ENCODE measurements at places on chromosomes 11 and 22.

DNA sequence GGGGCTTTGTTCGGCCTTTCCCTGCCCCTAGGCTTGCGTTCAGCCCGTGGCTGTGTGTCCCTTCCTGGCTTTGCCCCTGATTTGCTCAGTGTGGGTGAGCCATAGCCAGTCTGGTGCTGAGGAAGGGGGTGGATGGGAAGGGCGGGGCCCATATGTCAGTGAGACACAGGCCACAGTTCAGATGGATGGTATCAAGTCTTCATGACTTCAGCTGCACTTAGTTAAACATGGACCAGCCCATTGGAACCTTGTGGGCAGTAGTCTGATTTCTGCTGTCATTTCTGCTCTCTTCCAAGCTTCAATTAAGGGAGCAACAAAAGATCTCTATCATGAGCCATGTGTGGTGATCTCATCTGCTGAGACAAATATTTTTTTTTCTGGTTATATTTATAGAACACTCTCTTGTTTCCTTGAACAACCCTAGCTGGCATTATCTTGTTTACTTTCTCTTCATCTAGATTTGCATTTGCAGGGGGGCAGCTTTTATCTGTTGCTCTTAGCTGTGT, 21.6 kb upstream of the PEX26 start:
- DNase-seq = peak; percentile 25

DNA sequence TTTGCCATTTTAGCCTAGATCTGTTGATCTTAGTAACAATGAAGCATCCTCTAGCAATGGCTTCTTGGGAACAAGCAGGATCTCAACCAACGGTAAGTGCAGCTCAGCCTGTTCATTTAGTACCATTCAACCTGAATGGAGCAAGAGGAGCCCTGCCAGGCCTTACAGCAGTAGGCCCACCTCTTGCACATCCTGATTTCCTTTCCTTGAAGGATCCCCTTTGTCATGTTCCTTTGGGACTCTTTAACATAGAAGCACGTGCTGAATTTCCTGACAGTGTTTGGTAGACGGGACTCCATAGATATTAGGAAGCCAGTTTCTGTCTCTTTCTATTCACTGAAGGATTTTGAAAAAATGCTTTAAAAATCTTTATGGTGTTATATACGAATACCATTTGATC, 1.5 kb downstream of the PIWIL4 start:
- no peak for DNase-seq

DNA sequence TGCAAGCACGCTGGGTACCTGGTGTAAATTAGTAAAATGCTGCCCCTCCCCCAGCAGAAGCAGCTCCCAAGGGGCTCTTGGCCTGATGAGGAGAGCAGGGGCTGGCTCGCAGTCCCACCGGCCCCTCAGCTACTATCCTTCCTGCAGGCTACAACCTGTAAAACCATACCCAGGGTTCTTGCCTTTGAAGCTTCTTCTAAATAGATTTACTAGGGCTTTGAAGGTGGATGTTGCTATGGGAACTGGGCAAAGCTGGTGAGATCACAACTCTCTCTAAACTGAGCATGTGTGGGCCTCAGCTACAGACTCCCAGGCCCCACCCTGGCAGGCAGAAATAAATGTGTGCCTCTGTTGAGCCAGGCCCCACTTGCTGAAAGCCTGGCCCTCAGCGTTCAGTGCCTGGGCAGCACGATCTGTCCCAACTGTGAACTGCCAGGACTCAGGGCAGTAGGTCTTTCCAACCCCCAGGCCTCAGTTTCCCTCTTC, 18.5 kb downstream of the CD5 start:
- DNase-seq = no peak

GRCh38 chr11:71438650-71439049, 9.5 kb downstream of the DHCR7 start:
- DNase-seq = no peak

DNA sequence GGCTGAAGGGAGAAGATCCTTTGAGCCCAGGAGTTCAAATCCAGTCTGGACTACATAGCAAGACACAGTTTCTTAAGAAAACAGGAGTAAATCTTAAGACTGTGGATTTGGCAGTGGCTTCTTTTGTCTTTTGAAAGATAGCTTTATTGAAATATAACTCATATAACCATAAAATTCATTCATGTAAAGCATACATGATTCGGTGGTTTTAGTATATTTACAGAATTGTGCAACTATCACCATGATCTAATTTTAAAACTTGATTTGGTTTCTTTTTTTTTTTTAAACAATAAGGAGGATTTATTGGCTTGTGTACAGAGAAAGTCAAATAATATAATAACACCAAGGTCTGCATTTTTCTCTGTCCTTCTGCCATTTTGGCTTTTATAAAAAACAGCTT, 23.1 kb upstream of the PSMA1 start:
- DNase-seq = no peak

GRCh38 chr11:104096900-104097299, 60.5 kb downstream of the DDI1 start:
- DNase-seq = no peak

DNA sequence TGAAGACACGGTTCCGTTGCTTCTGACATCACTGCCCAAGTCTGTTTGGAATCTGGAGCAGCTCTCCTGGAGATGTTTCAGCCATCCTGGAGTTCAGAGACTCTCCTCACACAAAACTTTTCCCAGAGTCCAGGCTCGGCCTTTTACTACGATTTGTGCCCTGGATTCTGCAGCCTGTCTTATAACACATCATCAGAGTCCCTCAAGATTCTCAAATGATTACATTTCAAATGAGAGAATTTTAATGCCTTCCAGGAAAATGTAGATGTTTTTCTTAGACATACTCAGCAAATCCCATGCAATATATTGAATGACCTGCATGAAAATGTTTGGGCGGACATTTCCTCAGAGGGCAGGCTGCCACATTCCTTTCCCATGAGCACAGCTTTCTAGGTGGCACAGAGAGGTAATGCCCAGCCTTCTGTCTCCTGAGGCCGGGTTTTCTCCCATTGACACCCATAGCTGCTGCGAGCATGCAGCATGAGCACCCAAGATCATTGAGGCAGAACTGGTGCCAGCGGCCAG, 129.1 kb downstream of the SNX19 start:
- DNase-seq = no peak

DNA sequence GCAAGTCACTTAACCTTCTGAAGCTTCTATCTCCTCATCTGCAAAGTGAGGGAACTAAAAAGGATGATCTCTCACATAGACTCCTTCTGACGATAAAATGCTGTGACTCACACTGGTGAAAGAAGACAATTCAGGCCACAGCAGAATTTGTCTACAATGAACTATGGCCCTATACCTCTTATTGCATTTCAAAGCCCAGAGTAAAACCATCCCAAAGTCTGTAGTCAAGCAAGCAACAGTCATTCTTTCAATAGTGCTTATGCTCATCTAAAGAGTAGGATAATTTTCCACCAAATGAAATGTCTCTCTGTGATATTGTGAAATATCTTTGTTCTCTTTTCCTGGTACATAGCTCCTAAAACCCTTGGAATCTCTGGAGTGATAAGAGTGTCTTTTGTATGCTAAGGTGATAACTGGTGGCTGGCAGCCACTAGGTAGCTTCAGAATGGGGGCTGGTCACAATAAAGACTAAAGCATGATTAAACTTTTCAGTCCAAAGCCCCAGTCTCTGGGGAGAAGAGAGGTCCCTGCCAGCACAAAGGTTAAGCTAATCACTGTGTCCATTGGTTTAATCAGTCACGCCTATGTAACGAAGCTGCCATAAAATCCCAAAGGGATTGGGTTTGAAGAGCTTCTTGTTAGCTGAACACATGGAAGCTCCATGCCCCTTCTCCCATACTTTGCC, 30.8 kb downstream of the SYTL2 start:
- DNase-seq = no peak

GRCh38 chr11:118216621-118217481, 8.0 kb downstream of the JAML start:
- DNase-seq = no peak

DNA sequence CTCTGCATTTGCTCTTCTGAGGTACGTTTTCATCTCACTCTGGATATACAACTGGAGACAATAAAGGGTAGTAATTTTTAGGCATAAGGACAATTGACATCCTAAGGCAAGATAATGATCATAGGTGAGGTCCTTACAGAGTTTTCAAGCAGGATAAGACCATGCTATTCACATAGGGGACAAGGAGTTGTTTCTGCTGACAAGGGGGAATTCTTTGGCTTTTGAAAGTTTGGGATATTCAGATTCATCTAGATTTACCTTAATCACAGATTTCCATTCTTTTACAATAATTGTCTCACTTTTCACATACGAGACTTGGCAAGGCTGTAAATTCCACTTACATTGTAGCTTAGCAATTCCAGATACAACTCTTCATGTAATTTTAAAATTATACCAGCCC, 256.2 kb downstream of the AASDHPPT start:
- no peak for DNase-seq

All from NCI-H345 (cell line).